ENCODE measurements at places on chromosomes 12 and 14.

DNA sequence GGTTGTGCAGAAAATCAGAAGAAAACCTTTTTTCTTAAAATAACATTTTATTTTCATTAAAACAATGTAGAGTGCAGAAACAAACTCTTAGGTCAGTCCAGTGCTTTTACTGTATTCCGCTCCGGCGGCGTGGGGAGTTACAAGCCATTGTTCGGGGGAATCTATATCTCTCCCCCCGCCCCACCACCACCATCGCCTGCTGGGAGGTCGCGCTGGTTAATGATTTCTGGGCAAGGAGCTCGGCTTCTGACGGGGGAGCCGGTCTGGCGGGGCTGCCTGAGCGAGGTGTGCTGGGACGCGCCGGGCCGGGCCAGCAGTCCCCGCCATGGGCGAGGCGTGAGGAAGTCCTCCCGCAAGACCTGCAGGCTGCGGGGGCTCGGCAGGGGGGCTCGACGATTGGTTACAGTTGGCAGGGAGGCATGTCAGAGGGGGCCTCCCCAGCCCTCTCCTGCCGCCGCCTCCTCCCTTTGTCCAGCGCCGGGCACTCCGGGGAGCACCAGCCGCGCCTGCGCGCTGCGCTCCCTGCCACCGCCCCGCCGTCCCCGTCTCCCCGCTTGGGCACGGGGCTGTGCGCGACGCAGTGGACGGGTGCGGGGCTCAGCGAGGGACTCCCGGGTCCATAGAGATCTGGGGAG is 1.0 kb upstream of the DUSP6 start:
- peak; percentile 70 for DNase-seq

GRCh38 chr12:77102691-77103090 is 37.3 kb upstream of the E2F7 start:
- no peak for DNase-seq

GRCh38 chr14:92668276-92668973 is 80.0 kb downstream of the LGMN start:
- DNase-seq = no peak

- DNase-seq = no peak
Measured at GRCh38 chr12:131213896-131214442, 260.3 kb downstream of the ADGRD1 start.

GRCh38 chr12:13770576-13770975 is 210.8 kb downstream of the GRIN2B start:
- no peak for DNase-seq

GRCh38 chr14:70789961-70790360 is 19.4 kb downstream of the MAP3K9 start:
- DNase-seq = no peak

DNA sequence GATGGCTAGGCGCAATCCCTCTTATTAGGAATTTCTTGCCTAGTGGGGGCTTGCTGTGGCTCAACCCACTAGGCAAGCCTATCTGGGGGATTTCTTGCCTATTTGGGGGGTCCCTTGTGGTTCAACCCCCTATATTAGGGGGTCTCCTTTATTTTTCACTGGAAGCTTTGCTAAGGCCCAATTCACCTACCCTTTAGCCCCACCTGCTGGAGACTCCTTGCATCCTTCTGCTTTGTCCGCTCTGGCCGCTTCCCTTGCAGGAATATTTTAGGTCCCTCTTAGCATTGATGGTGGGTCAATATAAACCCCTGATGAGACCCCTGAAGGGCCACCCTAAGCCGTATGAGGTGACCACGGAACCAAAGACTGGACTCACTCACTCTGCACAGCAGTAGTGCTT is 1552.1 kb downstream of the AACS start:
- no peak for DNase-seq

- DNase-seq = no peak
Measured at GRCh38 chr12:1509413-1510052, 84.8 kb downstream of the FBXL14 start.

GRCh38 chr14:65072937-65073336 is 29.4 kb downstream of the MAX start:
- no peak for DNase-seq

DNA sequence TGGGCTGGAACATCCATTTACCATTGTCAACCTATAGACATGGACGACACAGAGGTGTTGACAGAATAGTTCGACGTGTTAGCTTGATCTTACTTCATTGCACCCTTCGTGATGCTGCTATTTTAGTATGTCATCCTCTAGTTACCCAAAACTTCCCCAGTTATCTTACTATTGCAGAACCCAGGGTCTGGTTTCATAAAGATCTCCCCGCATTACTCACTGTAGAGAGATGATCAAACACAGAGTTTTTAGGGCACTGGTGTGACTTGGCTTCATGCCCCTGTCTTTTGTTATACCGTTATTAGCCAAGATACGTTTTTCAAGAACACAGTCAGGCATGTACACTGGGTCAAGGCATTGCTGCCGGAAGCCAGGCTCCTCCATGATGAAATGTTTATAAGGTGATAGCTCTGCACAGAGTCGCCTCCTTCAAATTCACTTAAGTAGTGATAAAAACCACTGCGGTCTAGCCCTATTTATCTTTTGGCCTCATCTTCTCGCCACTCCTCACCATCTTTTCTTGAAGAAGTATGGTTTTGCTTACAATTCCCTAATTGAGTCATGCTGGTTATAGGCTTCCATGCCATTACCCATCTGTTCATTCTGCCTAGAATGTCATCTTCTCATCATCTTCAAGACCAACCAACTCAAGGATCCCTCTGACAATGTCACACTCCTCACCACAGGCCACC is 1127.9 kb downstream of the VRK1 start:
- DNase-seq = no peak

- DNase-seq = no peak
Measured at GRCh38 chr12:21819678-21820077, 45.2 kb upstream of the KCNJ8 start.

- DNase-seq = no peak
Measured at GRCh38 chr12:114371250-114371649, 34.7 kb downstream of the TBX5 start.

DNA sequence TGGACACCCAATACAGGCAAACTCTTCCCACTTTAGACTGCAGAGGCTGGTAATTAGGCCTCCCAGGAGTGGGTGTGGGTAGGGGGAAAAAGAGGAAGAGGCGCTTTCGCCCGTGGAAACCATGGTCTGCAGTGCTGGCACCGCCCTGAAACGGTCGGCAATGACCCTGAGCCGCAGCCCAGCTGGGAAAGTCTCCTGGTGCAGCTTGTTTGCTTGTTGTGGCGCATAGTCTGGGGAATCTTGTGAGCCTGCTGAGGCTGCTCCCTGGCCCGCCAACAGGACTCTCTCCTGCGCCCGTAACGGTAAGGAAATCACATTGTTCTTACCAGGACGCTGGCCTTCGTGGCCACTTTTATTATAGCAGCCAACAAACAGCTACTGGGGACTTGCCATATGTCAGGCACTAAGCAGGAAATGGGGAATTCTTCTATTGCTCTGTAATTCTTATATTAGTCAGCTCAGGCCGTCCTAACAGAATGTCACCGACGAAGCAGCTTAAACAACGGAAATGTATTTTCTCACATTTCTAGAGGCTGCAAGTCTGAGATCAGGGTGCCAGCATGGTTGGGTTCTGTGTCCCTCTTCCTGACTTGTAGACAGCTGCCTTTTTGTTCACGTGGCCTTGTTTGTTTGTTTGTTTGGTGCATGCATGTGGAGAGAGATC is 52.5 kb upstream of the RIN3 start:
- DNase-seq = no peak

- no peak for DNase-seq
Measured at GRCh38 chr14:32507029-32507984, 178.2 kb downstream of the AKAP6 start.

GRCh38 chr14:63747846-63748245 is 20.0 kb upstream of the SGPP1 start:
- no peak for DNase-seq

GRCh38 chr12:89862511-89863445 is 154.1 kb upstream of the ATP2B1 start:
- peak; percentile 25 for DNase-seq

DNA sequence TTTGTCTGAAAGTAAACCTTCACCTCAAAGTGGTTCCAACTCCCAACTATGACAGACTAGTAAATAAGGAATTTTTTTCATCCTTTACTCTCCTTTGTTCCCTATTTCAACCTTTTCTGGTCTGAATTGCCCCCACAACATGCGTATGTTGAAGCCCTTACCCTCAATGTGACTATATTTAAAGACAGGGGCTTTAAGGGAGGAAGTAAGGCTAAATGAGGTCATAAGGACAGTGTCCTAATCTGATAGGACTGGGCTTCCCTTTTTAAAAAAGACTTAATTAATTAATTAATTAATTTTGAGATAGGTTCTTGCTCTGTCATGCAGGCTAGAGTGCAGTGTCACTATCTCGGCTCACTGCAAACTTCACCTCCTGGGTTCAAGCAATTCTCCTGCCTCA is 86.3 kb downstream of the VCPKMT start:
- no peak for DNase-seq

GRCh38 chr12:119208626-119209061 is 29.9 kb downstream of the HSPB8 start:
- peak; percentile 44 for DNase-seq

- no peak for DNase-seq
Measured at GRCh38 chr12:132336451-132337413, 7.3 kb upstream of the GALNT9 start.

- DNase-seq = no peak
Measured at GRCh38 chr12:6820166-6820565, 1.5 kb upstream of the GPR162 start.

- no peak for DNase-seq
Measured at GRCh38 chr14:100287202-100287997, 18.8 kb downstream of the SLC25A29 start.

GRCh38 chr12:9796971-9797370 is 30.3 kb upstream of the KLRF1 start:
- no peak for DNase-seq

DNA sequence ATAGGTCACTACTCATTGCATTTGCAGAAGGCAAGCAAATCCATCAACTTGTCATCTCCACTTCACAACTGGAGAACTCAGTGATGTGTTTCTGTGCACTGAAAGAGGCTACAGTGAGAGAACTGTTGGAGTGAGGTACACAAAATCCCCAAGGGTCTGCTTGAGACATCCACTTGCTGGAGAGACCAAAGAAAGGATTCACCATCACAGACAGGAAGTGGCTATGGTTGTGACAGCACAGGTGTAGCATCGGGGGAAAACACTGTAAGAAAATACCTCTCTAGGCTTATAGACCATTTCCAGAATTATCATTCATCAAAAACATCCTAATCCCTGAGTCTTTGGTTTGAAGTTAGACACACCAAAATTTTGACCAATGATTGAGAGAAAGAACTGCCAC is 201.3 kb upstream of the OR4E1 start:
- DNase-seq = no peak

DNA sequence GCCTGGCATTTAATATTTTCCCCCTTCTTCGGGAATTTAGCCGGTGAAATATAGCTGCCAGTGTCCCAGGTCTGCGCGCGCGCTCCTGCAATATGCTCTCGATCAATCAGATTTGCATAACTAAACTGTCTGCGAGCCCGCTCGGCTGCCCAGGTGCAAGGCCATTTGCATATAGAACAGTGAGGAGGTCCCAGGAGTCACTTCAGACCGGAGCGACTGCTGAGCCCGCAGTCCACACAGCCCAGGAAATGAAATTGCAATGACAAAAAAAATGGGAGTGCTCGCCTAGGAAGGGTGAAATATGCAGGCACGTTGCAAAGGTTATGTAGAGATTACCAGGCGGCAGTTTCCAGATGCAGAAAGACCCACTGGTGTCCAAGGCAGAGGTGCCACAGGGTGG is 228.5 kb downstream of the VRK1 start:
- peak; percentile 11 for DNase-seq

DNA sequence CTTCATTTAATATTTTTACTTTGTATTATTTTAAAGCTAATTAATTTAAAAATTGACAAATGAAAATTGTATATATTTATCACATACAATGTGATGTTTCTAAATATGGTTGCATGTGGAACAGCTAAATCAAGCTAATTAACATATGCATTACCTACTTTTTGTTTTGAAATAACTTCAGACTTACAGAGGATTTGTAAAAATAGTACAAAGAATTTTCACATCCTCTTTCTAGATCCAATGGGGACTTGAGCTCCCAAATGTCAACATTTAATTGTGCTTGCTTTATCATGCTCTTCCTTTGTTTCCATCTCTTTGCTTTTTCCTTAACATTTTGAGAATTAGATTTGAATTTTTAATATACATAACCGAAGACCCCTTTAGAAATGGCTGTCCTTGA is 6.6 kb downstream of the DCD start:
- DNase-seq = no peak

- DNase-seq = no peak
Measured at GRCh38 chr12:58067610-58068387, 126.4 kb downstream of the ATP23 start.

DNA sequence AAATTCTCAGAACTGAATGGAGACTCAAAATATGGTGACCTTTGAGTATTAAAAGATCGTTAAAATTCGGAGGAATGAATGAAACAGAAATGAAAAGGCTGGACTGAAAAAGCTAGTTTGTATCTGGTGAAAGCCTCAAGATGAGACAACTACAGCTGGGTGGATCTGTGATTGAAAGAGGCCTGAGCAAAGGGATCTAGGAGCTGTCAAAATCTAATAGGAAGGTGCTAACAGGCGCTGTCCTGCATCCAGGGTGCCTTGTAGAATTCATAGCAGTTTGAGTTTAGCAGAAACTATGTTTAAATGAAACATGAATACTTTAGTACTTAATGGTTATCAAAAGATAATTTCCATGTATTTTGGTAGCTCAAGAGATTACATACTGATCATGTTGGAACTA is 2.3 kb downstream of the YY1 start:
- DNase-seq = no peak

DNA sequence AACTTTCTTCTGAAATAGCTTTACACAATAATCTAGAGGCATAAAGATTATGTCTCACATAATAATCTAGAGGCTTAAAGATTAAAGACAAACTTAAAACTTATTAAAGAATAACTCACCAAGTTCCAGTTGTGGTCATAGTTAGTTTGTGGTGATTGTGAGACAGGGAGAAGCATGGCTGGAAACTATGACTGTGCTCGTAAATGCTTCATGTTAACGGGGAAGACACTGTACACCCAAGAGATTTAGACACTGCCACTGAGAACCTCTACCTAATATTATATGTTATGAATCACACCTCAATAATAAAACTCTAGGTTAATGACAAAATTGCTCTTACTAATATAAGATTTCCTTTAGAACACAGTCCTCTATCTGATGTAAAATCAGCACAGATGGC is 541.6 kb downstream of the TMEM121 start:
- DNase-seq = no peak

GRCh38 chr14:93953739-93954515 is 22.4 kb downstream of the ASB2 start:
- DNase-seq = no peak

Data from mucosa of gallbladder (tissue), 1 donor.